ENCODE measurements at places on chromosomes 3 and 15.

GRCh38 chr3:140203510-140203909, 268.5 kb downstream of the CLSTN2 start:
- no peak for DNase-seq

DNA sequence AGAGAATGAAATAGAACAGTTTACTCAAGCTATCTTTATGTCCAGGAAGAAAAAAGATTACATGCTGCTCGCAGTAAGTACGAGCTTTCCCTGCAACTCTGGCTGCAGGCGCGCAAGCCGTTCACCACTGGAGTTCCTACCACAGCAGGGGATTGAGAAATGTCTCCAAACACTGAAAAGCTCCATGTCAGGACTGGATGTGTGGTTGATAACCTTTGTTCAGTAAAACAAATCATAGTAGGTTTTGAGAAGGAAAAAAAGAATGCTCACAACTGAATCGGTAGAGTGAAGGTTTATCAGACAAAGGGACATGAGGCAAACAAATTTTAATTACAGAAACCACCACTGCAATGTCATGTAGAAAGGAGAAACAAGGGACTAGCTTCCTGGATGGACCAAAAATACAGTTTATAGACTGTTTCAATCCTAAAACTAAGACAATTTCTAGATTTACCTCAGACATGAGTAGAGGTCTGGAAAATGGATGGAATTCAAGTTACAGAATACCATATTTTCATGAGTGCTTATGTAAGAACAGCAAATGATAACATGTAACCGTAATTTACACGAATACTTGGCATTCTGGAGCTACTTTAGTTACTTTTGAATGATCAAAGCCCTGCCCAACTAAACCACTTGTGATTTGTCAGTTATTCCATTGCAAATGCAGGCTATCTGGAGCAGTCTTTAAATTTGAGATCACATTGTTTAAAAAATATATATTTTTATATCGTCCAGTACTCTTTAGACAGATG, 471.1 kb downstream of the SHQ1 start:
- no peak for DNase-seq

GRCh38 chr3:43254125-43254524, 32.2 kb upstream of the SNRK start:
- DNase-seq, result no peak

DNA sequence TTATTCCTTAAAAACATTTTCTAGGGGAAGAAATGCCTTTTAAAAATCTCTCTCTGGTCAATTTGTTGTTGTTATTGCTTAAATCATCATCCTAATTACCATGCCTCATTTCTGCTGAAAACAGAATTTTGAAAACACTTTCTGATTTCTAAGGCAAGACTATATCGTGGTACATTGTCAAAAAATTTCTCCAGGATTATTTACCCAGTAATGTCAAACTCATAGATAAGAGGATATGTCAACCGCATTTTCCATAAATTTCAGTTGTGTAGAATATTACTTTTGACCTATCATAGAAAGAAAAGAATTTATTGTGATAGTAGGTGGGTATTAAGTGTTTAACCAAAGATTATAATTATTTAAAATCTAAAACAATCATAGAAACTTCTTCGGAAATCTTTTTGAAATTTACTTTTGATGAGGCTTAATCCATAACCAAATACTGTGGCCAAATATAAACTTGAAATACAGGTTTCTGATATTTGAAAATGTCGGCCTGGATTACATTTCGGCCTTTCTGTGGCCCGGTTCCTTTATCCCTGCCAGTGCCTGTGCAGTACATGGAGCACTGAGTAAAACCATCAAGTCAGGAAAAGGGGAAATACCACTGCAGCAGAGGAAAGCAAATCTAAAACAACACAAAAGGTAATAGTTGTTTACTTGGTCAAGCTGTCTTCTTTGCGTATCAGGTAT, 173.4 kb downstream of the MYRIP start:
- no peak for DNase-seq

DNA sequence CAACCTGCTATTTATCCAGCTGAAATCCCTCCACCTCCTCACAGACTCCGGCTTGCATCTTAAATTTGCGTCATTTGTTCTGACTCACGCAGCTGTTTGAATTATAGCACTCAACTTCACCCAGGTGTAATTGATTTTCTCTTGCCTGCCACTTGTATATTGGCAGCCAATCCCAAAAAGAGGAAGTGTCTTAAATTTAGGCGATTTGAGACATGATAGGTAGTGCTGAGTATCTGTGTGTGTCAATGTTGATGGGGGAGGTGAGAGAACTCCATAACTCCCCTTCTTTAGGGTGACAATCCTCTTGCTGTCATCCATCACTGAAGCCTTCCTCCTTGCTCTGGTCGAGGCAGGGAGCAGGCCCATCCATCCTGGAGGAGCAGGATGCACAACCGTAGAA, 77.2 kb upstream of the TPRG1 start:
- DNase-seq, result no peak

DNA sequence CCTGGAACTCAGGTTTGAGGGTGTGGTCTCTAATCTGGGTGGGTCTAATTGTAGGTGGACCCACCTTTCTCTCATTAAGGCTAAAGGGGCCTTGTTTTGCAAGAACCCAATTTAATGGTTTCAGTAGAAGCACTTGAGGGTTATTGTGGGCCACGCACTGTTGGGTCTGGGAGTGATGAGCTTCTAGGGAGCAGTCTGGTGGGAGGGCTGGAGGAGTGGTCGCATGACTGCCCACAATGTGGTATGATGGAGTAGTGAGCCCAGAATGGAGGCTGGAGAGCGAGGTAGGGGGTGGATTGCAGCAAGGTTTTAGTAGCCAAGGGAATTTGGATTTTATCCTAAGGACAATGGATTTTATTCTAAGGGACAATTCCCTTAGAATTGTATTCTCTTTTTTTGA, 2.7 kb downstream of the TATDN2 start:
- no peak for DNase-seq

GRCh38 chr3:197085137-197085536, 55.5 kb upstream of the MELTF start:
- DNase-seq, result no peak

GRCh38 chr3:155555479-155556060, 189.3 kb downstream of the PLCH1 start:
- DNase-seq, result no peak

- no peak for DNase-seq
Observed at GRCh38 chr3:12442654-12443501, 41.4 kb upstream of the TSEN2 start.

DNA sequence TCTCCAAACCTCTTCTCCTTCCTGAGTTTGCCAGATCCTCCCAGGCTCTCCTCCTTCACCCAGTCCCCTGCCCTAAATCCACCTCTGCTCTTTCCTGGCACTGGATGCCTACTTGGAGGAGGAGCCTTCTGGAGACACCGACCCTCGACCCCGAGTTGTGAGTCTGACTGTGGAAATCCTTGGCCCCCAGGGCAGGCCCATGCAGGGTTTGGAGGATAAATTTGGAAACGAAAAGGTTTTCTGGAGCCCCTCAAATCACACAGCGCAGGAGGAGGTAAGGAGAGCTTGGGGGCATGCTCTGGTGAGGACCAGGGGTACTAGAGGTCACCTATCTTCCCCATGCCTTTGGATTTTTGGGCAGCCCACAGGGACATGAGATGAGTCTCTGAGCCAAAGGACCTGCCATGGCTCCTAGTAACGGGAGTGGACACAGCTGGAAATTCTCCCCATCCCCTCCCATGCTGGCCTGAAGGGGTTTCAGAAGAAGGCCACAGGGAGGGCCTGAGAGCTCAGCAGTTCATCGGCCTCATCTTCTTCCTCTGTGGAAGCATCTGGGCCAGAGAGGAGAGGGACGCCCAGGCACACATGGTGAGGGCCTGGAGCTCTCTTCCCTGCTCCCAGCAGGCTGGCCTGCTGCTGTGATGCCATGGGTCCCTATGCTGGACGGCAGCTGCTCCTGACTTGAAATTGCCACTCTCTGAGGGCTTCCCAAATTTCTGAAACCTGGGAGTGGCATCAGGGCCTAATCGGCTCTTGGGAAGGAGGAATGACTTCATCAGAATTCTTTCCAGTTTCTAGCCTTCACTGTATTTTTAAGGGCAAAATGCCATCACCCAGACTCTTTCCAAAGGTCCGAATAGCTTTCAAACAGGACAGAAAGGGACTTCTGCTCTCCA, 68.6 kb upstream of the ITGA11 start:
- peak; percentile 42 for DNase-seq

GRCh38 chr3:41972802-41973201, 10.9 kb upstream of the ULK4 start:
- DNase-seq, result no peak

- peak; percentile 82 for DNase-seq
Observed at GRCh38 chr3:18124501-18124900, 300.6 kb downstream of the SATB1 start.

DNA sequence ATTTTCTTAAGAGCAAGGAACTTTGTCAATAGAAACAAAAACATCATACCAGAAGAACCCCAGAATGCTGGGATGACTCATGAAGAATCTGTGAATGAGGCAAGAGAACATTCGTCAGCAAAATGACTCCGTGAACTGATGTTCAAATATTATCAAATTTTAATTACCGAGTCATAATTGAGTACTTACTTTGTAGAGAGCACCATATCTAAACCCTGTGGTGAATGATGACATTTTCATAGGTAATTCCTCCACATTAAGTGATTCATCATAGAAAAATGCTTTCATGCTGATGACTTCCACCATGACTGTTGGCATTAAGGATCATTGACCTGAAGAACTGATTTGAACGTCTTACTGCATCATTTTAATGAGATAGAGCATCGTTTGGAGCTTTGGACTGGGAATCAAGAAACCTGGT, 56.3 kb downstream of the PPARG start:
- DNase-seq, result peak; percentile 39

DNA sequence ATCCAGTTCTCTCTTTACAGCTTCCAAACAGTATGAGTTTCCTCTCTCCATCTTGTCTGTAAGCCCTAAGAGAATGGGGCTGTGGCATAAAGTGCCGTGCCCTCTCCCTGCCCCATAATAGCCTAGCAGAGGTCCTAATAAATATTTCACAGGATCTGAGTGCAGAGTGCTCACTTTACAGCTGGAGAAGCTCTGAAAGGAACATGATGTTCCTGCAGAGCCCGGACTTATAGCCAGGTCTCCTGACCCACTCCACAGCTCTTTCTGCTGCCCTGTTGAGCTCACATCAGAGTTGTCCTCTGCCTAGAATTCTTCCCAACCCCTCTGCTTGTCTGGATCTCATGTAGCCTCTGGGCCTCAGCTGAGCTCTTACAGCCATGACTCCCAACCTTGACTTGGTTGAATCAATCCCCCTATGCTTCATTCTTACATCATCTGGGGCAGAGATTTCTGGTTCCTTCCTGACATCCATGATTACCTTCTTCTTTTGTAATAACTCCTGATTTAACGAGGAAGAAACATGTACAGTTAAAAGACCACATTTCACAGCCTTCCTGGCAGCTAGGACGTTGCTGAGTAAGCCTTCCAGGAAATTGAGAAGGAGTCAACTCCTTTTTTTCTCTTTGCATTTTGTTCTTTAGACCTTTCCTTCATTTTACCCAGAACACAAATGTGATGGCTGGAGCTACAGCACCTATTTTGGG, 135.3 kb downstream of the RPLP1 start:
- no peak for DNase-seq

- no peak for DNase-seq
Observed at GRCh38 chr15:40878785-40879184, 4.8 kb upstream of the RHOV start.

- peak; percentile 36 for DNase-seq
Observed at GRCh38 chr3:10196389-10197052, 31.8 kb downstream of the IRAK2 start.

DNA sequence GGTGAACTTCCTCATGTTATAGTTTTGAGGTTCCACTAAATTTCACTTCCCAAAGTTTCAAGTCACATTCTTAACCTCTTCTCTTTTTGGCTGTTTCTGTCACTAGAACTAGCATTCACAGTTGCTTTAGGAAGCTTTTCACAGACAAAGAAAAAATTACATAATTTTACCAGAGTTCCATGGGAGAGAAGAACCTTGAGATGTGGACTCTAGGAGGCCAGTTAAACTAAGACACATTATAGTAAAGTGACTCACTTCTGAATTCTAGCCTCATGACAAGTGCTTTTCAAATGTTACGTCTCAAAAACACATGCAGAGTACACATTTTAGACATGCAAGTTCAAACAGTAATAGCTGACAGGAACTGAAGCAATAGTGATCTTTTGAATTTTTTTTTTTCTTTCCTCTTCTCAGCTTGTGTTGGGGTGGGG, 39.9 kb upstream of the LRTM1 start:
- DNase-seq, result peak; percentile 73

GRCh38 chr3:127962937-127963336, 47.9 kb downstream of the KBTBD12 start:
- no peak for DNase-seq

- DNase-seq, result no peak
Observed at GRCh38 chr3:15165061-15165460, 41.0 kb upstream of the CAPN7 start.

GRCh38 chr15:37134244-37134643, 33.9 kb upstream of the MEIS2 start:
- DNase-seq, result no peak

GRCh38 chr3:67650084-67650483, 4.3 kb downstream of the SUCLG2 start:
- DNase-seq, result no peak

- DNase-seq, result no peak
Observed at GRCh38 chr15:58404722-58405121, 27.1 kb upstream of the LIPC start.

DNA sequence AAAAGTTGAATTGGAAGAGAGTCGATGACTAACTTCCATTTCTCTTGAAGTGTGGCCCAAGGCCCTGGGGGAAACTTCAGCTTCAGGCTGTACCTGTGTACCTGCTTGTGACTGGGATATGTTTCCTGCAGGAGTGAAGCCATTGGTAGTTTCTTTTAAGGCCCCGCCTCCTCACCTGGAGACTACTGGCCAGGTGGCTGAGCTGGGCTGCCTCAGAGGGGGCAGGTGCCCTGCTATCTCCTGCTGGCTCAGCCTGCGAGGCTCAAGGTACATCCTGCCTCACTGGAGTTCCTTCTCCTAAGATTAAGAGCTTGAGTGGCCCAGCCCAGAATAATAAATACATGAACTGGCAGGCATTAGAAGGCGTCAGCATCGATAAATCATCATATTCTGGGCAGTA, 121.6 kb upstream of the ROPN1 start:
- DNase-seq, result no peak

- no peak for DNase-seq
Observed at GRCh38 chr3:177340243-177340830, 143.1 kb upstream of the TBL1XR1 start.

DNA sequence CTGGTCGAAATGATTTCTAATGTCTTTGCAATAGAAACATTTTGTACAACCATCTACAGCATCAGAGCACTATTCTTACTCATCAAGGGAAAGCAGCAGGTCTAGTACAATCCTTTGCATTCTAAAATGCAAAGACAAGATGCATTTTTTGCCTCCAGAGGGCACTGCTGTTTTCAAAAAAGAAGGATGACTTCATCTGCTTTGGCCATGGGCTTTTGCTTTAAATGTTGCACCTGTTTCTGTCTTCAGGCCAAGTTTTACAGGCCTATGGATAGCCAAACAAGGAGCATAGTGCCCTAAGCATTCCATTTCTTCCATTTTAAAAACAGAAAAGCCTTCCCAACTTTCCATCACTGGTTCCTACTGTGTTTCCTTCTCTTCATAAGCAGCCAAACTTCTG, 3.4 kb downstream of the PARP9 start:
- peak; percentile 60 for DNase-seq

- DNase-seq, result no peak
Observed at GRCh38 chr3:132522353-132522752, 74.7 kb upstream of the ACKR4 start.
